Nephron progenitor cell (in vitro differentiated cells): ENCODE measurements at places on chromosomes 4 and X.

DNA sequence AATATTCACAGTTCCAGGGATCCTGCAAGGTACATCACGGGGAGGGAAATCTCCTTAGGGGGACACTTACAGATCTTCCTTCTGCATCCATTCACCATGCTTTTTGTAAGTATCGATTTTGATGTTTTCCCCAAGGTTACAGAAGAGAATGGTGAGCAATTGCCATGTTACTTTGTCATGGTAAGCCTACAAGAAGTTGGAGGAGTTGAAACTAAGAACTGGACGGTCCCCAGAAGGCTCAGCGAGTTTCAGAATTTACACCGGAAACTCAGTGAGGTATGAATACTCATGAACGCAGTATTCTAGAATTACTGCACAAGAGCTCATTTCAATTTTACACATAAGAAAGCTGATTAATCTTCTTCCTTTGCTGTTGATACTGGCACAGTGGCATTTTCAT, 53.9 kb downstream of the LRP2BP start:
- DNase-seq: no peak

DNA sequence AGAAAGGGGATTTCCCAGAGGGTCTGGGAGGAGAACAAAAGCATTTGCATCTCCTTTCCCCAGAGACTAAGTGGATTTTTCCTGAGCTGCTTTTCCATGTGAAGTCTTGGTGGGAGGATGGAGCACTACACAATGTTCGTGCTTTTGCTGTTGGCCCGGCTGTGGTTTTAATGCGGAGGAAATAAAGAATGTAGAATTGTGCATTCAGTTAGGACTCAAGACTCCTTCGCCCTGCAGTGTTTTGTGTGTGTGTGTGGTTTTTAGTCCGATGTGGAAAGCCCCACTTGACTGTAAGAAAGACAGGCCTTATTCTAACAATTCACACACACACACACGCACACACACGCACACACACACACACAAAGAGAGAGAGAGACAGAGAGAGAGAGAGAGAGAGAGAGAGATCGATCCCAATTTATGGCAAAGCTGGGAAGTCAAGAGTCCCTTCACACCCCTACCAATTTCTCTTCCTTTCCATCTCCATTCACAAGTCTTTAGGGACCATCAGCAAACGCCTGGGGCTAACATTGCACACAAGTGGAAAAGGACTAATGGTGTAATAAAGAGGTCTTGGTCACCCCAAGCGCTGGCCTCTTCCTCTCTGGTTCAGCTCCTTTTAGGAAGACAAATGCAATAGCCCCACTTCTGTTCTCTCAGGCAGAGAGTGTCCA, 44.2 kb downstream of the CLDN34 start:
- DNase-seq: no peak

- DNase-seq: no peak
Observed at GRCh38 chr4:188639479-188640100, 500.3 kb downstream of the TRIML1 start.

GRCh38 chrX:253451-254297, 27.5 kb upstream of the PLCXD1 start:
- no peak for DNase-seq

DNA sequence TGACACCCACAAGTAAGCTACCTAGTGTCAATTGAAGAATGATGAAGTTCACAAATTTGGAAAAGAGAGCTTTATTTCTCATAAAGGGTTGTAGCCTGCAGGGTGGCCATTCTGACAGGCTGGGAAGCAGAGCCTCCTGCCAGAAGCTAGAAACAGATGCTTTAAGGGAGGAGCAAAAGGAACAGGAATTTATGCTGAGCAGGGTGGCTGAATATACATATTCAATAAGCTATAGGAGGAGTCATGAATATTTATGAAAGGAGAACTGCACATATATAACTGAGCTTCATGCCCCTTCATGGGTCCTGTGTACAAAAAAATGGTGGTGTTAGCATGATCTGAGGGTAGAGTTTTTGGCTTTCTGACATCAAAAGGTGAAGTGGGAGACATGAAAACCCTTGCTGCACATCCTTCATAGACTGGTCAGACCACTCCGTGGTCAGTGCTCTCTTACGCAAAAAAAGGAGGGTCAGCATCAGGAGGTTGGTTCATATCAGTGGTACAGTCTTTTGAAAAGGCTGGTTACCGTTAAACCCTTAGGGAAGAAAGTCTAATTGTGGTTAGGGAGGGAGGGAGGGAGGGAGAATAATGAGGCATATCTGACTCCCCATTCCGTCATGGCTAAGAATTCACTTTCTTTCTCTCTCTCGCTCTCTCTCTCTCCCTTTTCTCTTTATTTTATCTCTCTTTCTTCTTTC, 121.4 kb downstream of the LUZP4 start:
- DNase-seq: no peak

DNA sequence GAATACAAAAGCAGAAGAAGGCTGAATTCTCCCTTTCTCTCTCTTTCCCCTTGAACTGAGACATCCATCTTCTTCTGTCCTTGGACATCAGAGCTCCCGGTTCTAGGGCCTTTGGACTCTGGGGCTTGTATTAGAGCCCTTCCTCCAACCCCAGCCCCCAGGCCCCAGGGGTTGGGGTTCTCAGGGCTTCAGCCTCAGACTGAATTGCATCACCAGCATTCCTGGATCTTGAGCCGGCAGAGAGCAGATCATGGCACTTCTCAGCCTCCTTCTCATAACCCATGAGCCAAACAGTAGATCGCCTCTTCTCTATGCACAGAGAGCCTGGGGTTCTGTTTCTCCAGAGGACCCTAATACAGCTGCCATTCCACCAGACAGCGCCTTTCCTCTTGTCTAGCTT, 25.3 kb upstream of the CLDN24 start:
- DNase-seq: no peak

DNA sequence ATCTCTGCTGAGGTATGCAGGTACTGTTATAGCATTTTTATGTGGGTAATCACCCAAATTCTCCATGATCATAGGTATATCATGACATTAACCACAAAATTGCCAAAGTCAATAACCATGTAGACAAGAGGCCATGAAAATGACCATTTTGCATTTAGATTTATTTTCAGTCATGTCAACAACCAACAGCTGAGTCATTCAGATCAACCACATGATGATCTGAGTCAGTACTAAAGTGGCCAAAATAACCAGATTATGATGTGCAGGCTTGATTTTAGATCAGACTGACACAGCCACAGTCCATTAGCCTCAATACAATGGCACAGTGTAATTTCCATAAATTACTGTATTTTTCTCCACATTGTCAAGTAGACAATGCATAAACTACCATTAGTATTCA, 240.5 kb downstream of the GRIA3 start:
- DNase-seq: no peak

DNA sequence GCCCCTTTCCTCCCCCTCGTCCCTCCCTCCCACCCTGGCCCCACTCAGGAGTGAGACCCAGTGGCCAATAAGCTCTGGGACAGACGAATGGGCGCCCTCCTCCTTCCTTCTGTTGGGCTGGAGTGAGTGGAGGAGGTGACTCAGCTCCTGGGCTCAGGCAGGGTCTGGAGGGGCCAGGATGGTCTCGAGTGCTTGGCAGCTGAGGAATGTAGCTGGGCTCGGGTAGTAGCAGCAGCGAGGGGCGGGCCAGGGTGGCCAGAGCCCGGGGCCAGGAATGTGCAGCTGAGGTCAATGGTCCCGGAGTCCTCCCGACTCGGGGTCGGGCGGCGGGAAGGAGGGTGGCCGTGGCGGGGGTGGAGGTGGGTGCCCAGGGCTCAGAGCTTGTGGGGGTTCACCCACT, 15.0 kb downstream of the G6PD start:
- DNase-seq: no peak

DNA sequence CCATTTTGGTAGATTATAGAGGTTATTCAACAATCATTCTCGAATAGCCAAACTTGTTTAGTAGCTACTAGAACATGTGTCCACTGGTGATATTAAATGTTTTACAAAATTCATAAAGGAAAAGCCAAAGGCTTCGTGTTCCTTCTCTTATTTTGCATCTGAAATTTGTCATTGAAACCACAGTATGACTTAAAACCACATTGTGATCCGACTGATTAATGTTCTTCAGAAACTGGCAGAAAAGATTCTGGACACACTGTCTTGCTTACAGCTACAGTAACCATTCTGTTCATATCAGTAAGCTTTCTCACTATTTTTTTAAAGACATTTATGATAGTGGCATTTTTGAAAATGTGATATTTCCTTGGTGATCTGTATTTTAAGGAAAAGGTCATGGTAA, 2.6 kb upstream of the SMARCA1 start:
- DNase-seq: no peak

DNA sequence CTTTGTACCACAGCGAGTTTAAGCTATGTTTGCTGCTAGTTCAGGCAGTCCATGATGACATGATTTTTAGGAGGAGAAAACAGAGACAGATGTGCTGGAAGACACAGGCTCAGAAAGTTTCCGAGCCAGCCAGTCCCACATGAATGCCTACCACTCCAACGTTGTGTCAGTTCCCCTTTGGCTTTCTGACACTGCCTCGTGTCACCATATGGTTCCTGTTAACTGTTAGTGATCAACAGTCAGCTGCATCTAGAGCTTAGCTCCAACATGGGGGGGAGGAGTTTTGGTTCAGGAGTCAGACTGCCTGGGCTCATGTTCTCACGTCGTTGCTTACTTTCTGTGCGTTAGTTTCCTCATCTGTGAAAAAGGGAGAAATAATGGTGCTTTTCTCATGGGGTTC, 343.7 kb downstream of the MID1IP1 start:
- no peak for DNase-seq

DNA sequence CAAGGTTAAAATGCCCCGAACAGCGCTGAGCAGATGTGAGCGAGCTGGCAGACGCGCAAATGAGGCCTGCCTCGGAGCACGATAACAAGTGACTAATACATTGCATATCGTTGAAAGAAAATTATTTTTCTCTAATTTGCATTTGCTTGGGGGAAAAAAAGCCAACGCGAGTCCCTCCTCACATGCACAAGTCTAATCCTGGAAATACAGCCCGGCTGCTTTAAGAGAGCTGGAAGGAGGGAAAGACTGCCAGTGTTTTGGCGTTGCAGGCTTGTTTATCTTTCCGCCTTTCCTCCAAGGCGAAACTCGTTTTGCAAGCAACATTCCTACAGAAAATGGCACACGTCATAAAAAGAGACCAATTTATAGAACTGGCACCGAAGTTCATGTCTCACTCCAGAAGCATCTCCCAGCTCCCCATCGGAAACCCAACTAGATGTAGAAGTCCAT, 12.6 kb downstream of the BCOR start:
- no peak for DNase-seq

DNA sequence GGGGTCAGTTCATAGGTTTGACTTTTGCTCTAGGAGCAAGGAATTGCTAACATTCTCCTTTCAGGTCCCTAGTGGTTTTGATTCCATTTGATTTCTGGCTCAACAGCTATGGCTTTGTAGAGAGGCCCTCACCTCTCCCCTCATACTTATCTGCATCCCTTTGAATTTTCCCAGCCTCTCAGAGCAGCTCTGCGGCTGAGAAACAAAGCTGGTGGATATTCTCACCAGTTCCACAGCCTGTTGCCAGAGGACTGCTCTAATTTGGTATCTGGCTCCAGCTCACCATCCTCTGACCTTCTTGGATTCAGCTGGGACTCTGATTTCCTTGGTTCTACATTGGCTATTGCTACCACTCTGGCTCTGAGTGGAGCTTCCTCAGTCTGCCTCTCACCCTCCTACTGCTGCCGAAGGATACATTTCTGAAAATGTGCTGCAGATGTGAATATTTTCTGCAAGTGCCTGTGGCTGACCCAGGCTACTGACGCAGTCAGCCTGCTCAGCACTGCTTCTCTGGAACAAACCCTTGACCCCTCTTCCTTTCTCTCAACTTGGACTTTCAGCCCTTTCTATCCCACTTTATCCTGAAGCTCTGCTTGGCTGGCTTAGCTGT, 110.9 kb upstream of the ENPEP start:
- no peak for DNase-seq

DNA sequence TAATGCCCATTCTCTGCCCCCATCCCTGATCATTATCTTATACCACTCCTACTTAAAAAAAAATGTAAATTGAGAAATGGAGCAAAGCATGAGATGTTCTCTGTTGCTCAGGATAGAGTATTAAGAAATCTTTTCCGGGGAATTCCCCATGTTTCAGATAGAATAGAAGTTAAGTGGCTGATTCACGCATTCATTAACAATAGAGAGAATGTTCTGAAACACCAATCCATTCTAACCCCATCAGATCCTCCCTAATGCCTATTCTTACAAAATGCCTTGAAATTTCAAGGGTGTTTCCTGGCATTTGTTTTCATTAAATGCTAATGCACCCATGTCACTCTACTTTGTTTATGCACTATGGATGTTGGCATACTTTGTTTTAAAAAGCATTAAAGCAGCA, 101.1 kb downstream of the AREG start:
- no peak for DNase-seq

DNA sequence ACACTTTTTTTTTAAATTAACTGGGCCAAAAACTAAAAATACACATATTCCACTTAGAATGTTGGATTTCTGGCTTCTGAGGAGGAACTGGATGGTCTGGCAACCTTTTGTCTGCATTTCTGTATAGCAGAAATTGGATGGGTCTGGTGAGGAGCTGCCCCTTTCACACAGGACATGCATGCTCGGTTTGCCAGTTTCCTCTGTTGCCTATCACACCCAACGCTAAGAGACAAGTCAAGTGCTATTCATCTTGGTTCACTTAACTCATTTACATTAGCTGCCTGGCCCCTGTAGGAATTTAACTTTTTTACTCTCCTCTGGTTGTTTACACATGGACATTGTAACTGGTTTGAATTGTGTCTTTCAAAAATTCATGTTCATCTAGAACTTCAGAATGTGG, 195.7 kb downstream of the PACRGL start:
- DNase-seq: no peak

- no peak for DNase-seq
Observed at GRCh38 chr4:122896270-122896669, 26.1 kb downstream of the NUDT6 start.

GRCh38 chr4:88006956-88007303, 505 bp upstream of the PKD2 start:
- DNase-seq: peak; percentile 8

DNA sequence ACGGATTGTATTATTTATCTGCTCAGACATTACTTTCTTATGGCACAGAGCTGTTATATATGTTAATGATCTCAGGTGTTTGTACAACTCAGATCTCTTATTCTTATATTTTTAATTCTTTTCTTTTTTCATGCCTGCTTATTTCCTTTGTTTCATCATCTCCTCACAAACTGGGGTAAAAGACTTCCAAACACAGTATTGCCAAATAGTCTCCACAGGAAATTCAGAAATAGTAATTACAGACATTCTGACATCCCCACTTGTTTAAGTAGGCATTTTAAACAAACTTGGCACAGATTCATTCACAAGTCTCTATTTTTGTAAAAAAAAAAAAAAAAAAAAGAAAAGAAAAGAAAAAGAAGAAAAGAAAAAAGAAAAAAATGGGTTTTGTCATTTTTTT, 129.7 kb upstream of the USP38 start:
- DNase-seq: no peak

DNA sequence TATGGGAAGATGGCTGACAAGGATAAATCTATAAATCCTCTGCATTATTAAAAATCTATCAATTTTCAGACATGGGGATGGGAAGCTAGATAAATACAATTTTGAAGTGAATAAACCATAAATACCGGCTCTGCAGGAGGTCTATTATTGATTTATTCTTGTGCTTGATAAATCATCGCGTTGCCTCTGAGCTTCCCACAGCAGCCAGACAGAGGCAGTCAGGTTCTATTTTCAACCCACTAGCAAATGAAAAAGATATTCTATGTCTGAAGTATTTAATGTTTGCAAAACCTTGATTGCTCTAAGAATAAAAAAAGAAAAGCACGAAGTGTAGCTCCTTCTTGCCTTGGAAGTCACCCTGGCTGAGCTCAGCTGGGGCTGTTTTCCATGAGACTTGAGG, 216.2 kb downstream of the DHRSX start:
- DNase-seq: no peak

GRCh38 chrX:107840971-107841370, 15.3 kb downstream of the MID2 start:
- DNase-seq: no peak

- DNase-seq: no peak
Observed at GRCh38 chrX:150157291-150157690, 205.8 kb upstream of the MAMLD1 start.
